ENCODE measurements at places on chromosomes 16 and 17. TPM values are rescaled to one million over a fixed set of nuclear protein-coding genes. Genes with fewer than 3 reads are reported as not detected.

DNA sequence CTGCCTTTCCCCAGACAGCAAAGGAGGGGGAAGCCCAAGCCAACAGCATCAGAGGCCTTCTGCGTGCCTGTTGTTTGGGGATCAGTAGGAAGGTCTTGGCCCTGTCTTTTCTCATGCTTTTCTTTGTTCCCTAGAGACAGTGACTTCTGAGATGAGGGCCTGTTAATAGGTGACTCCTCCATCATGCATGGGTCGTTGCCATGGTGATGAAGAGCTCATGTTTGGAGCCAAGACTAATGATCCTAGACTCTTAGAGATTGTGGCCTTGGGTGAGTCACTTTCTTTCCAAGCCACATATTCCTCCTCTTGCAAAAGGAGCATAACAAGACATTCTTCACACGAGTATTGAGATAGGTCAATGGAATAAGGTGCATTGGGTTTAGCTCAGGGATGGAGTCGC is 201.1 kb upstream of the ASIC2 start:
- peak; percentile 97 for DNase-seq

GRCh38 chr17:55283256-55283965 is 18.7 kb downstream of the HLF start:
- DNase-seq = peak; percentile 93

DNA sequence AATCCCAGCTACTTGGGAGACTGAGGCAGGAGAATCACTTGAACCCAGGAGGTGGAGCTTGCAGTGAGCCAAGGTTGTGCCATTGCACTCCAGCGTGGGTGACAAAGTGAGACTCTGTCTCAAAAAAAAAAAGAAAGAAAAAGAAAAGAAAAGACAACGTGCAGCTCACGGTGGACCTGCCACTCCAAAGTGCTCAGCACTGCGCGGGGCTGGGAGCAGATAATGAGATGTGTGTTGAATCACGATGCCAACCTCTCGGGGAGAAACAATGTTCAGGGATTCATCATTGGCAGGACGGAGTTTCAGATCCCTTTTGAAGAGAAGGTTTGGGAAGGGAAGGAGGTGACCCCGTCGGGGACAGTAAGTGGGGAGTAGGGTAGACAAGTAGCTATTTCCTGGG is 19.2 kb downstream of the WFDC1 start:
- no peak for DNase-seq

DNA sequence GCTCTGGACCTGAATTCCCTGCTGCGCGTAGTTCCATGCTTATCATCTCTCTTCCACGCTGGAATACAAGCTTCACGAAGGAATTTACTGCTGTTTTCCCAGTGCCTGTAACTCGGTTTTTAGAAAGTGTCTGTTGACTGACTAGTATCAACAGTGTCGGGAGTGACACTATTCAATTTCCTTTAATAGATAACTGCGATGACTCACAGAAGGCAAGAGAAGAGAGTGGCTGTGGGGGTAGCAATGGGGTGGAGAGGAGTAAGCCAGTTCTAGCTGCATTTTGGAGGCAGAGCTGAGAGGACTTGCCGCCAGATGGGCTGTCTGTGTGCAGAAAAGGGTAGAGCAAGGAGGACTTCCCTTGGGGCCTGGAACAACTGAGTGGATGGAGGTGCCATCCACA is 25.2 kb downstream of the B4GALNT2 start:
- DNase-seq = no peak

DNA sequence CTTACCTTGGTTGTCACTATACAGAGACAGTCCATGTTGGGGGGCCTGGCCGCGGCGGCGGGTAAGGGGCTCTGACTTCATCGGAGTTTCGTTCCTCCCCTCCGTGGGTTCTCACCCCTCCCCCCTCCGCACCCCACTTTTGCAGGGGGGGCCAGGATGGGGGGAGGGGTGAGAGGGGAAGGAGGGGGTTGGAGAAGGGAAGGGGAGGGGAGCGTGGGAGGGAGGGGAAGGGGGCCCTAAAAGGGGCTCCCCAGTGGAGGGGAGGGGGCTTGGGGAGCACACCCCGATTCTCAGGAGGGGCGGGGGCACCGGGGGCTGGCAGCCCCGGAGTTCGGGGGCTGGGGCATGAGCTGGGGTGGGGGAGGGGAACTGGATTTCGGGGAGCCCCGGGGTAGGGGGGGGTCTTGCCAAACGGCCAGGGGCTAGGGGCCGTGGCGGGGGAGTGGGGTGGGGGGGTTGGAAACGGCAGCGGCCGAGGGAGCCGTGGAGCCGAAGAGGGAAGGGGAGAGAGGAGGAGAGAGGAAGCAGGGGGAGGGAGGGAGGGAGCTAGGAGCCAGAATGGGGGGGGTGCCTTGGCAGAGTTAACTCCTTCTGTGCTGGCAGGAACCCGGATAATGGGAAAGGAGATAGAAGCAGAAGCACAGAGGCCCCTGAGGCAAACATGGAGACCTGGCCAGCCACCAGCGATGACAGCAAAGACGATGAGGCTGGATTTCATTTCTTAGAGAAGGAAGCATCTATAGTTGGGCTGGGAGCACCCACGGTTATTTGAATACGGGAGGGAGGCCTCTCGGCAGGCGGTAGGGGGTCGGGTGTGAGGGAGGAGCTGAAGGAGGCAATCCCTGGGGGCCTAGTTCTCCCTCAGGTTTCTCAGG is 2.3 kb downstream of the DLG4 start:
- DNase-seq = no peak

- DNase-seq = no peak
Observed at GRCh38 chr16:23668873-23669272, 9.8 kb upstream of the PLK1 start.

DNA sequence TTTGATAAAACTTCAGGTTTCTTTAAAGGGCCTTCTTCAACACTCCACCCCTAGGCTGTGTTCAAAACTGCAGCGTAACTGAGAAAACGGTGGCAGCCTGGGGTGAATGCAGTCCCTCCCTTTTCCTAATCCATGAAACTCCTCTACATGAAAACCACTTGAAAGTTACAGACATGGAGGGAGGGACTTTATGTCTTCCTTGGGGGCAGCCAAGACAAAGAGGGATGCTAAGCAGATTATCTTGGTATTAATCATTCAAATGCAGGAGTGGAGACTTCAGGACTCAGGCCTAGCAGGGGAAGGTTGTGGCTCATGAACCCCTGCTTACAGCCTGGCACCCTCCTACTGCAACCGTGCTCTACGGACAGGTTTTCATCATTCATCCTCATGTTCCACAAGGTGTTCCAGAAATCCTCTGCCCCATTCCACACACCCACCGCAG is 46.8 kb downstream of the RNF112 start:
- DNase-seq = no peak

- peak; percentile 72 for DNase-seq
Observed at GRCh38 chr17:45371414-45372324, 54.8 kb upstream of the MAP3K14 start.

GRCh38 chr16:72464052-72464451 is 292.1 kb upstream of the PMFBP1 start:
- no peak for DNase-seq

DNA sequence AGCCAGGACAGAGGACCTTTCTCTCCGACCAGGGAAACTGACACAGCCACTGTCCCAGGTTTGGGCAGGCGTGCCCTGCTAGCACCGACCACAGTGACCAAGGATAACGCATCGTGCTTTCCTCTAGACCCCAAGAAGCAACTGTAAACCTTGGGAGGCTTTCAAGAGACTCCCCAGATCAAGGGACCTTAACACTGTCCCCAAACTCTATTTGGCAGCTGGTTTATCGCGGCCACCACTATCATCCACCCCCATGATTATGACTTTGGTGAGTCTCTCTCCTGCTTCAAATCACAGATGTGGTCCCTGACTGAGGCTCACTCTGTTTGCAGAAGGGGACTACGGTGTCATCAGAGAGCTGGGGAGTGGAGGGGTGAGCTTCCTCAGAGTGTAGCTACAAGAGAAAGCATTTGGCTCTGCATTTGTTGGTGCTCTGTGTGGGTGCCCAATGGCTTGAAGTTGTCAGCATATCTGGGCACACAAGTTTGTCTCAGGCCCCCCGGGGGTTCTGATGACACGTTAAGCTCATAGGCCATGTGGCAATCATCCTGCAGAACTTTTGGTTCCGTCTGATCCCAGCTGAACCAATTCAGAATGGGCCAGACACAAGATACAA is 408.0 kb downstream of the SLC39A11 start:
- no peak for DNase-seq

- DNase-seq = no peak
Observed at GRCh38 chr17:73697872-73698271, 53.6 kb upstream of the SDK2 start.

DNA sequence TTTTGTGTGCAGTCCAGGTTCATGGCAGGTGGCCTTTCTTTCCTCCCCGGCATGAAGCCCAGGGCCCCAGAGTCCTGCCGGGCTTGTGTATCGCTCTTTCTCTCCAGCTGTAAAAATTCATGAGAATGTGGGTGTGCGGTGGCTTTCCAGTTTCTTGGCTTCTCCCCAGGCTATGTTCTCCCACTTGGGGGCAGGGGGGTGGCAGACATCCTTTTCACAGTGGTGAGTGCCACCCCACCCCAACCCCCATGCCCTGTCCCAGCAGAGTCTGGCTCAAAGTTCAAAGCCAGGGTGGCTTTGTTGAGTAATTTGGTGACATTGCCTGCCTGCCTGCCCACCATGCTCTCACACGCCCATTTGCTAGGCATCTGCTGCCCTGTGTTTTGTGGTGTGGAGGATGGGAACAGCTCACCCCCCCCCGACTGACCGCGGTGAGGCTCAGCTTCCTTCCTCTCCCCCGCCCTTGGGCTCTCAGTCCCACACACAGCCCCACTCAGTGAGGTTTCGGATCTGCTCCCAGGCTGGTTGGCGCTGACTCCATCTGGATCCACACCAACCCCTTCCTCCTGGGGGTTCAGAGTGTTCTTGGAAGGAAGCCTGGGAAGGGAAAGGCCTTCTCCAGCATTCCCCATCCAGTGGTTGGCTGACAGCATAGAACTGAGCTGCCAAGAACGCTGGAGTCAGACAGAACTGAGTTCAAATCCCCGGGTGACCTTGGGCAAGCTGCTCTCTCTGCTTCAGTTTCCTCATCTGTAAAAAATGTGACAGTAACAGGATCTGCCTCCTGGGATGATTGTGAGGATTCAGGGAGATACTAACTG is 36.0 kb downstream of the CHD9 start:
- DNase-seq = no peak

DNA sequence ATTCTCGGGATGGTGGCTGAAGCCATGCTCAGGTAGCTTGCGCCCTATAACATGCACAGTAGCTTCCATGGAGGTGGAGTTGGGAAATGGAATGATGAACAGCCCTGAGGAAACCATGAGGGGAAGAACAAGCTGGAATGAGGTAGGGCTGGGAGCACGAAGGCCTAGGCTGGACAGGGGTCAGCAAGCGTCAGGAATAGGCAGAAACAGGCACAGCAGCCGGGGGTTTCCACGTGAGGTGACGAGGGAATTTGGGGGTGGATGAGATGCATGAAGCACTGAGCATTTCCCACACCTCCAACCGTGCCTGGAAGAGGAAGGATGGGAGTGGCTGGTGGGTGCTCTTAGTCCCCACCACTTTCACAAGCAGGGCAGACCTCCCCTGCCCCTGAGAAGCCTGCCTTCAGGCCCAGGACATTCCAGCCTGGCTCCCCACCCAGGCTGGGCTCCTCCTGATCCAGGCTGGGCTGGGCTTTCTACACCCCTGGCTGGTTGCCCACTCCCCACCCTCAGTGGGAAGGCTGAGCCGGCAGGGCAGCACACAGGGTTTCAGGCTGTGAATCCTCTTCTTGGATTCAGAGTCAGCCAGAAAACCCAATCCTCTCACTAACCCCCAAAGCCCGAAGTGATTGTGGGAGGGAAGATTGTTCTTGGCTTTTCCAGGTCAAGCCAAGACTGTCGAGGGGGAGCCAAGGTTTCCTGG is 21.9 kb downstream of the PLEKHG4 start:
- no peak for DNase-seq

GRCh38 chr16:3712861-3713372 is 4.4 kb downstream of the TRAP1 start:
- no peak for DNase-seq

- DNase-seq = no peak
Observed at GRCh38 chr17:74610108-74610507, 13.4 kb downstream of the CD300E start.

DNA sequence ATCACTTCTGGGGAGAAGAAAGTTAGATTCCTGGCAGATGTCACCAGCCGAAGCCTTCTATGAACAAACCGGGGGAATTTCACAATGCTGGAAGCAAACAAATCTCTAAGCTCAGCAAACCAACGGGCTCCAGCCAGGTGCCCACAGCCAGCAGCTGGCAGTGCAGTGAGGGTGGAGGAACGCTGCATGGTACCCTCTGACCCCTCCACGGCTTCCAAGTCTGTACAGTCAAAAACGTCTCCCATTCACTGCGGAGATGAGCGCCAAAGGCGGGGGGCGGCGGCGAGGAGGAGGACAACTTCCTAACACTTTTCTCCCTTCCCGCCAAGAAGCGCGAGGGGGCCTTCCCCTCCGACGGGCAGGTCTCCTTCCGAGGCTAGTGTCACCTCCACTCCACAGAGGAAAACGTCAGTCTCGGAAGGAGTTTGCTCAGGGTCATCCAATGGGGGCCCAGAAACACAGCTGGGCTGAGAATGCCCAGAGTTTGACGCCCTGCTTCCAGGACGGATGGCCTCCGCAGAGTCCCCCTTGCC is 924 bp downstream of the ZNF598 start:
- DNase-seq = no peak

GRCh38 chr16:54282202-54282927 is 4.2 kb downstream of the IRX3 start:
- no peak for DNase-seq

DNA sequence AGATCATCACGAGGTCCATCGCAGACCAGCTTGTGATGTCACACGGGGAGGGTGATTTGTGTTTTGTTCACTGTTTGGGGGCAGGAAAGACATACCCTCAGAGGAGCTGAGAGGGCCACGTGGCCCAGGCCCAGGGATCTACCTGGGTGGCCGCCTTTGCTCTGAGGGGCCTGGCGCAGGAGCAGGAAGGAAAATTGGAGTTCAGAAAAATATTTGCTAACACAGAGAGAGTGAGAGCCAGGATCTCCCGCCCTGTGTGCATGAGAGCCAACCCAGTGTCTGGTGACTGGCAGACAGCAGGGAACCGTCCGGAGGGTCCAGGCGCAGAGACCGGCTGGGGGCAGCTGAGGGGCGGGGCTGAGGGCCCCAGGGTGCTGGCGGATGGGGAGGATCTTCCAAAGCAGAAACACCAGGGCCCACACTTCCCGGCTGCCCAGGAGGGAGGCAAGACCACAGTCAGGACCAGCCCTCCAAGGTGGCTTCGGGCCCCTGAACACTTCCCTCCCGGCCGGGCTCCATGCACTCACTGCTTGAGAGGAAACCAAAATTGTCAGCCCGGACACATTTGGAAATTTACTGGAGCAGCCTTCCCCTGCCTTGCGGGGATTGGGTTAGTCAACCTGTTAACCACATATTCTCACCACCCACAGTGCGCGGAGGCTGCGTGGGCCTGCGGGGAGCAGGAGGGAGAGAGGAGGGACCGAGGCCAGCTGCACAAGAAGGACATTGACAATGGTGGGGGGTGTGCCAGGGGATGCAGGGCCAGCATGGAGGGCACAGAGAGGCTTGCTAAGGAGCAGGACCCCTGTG is 52.6 kb downstream of the RBFOX3 start:
- DNase-seq = no peak

The RAB26 gene
- total RNA-seq = 2.3 TPM

The TEX19 gene
- not detected for total RNA-seq

The SCRN2 gene
- 24.5 TPM for total RNA-seq

The KRT32 gene
- total RNA-seq = not detected

The AATK gene
- 0.87 TPM for total RNA-seq

The LAT gene
- 2.0 TPM for total RNA-seq

The DHRS7C gene
- not detected for total RNA-seq

The ASPA gene
- total RNA-seq = 0.06 TPM

The ZNF594 gene
- 3.3 TPM for total RNA-seq

The TMEM98 gene
- total RNA-seq = 139 TPM

The SLC16A13 gene
- total RNA-seq = 4.1 TPM
